ENCODE measurements at places on chromosomes 6 and 20.
A peak's percentile ranks its signal among the peaks of the same experiment; 100 is the strongest.

- DNase-seq = no peak
Measured at GRCh38 chr6:129297592-129297991, 412.4 kb downstream of the ARHGAP18 start.

DNA sequence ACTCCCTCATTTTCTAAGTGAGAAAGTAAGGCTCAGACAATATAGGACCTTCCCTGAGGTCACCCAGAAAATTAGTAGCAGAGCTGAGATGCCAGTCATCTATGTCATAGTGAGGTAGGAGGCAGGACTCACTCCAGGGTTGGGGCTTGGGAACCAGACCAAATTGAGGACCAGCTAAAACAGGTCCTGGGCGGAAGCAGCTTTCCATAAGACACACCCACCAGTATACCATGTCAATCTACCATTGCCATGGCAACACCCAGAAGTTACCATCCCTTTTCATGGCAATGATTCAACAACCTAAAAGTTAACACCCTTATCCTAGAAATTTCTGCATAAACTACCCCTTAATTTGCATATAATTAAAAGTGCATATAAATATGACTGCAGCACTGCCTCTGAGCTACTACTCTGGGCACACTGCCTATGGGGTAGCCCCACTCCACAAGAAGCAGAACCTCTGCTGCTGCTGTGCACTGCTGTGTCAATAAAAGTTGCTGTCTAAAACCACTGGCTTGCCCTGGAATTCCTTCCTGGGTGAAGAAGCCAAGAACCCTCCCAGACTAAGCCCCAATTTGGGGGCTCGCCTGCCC, 30.3 kb upstream of the OCSTAMP start:
- no peak for DNase-seq

DNA sequence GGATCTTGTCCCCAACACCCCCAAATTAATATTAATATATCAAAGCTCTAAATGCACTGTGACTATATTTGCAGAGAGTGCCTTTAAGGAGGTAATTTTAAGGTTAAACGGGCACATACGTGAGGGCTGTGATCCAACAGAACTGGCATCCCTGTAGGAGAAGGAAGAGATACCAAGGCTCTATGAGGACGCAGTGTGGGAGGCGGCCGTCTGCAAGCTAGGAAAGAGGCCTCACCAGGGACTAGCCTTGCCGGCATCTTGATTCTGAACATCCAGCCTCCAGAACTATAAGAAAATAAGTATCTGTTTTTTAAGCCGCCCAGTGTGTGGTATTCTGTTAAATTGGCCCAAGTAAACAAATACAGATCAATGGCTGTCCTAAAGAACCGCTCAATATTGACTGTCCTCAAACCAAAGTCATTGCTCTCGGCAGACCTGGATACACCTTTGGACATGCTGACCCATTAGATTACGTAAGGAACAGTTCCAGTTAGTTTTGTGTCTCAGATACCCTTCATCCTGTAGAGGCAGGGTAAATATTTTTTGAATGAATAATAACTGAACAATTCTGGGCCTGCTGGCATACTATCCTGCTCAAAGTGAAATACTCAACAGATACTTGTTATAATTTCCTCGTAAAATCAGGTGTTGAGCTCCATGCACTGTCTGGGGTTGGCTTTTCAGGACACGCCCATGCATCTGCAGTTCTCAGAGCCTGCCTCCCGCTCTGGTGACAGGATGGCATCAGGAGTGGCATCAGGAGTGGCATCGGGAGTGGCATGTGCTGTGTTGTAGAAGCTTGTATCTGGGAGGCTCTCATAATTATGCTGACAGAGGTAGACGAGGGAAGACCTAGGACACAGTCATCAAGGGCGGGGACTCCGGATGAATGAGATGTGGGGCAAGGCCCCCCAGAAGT, 6.3 kb downstream of the PRR18 start:
- no peak for DNase-seq

- DNase-seq = no peak
Measured at GRCh38 chr6:998551-998950, 305.6 kb upstream of the EXOC2 start.

GRCh38 chr6:152572338-152573088, 64.6 kb downstream of the SYNE1 start:
- no peak for DNase-seq

DNA sequence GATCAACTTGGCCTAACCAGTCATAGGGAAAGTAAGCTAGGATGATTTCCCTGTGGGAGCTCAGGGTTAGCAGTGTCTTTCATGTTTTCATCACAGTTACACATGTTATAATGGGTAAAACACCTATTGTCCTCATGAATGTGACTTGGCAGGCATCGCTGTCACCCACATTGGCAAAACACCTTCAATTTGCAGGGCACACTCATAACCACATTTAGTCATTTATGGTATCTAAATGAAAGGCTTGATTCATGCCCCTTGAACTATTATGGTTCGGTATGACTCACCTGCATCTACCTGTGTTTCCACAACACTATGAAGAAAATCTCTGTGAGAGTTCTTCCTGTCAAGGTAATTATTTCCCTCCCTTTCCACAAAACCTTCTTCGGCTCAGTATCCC, 49.2 kb downstream of the FRK start:
- DNase-seq = no peak

DNA sequence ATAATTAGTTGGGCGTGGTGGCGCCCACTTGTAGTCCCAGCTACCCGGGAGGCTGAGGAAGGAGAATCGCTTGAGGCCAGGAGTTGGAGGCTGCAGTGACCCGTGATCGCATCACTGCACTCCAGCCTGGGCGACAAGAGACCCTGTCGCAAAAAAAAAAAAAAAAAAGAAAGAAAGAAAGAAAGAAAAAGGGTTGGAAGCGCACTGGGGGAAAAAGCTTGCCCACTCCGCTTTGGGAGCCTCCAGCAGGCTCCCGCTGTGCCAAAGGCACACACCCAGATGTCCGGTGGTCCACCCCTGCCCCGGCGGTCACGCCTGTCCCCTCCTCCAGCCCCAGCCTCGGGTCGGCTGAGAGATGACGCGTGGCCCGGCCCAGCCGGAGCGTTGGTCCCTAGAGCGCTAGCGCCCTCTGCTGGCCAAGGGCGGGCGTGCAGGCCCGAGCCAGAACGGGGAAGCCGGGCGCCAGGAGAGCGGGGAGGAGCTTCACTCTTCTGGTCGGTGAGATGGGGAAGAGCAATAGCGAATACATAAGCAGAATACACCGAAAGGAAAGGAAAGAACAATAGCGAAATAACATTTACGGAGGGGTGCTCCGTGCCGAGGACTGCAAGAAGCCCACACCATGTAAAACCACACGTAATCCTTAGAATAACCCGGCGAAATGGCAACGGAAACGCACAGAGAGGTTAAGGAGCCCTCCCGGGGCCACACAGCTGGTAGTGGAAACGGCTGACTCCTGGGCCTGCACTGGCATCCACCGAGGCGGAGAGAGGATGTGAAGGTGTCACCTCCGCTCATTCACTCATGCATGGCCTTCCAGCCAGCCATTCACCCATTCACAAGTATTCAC, 41.7 kb downstream of the UBE2V1 start:
- peak; percentile 73 for DNase-seq

DNA sequence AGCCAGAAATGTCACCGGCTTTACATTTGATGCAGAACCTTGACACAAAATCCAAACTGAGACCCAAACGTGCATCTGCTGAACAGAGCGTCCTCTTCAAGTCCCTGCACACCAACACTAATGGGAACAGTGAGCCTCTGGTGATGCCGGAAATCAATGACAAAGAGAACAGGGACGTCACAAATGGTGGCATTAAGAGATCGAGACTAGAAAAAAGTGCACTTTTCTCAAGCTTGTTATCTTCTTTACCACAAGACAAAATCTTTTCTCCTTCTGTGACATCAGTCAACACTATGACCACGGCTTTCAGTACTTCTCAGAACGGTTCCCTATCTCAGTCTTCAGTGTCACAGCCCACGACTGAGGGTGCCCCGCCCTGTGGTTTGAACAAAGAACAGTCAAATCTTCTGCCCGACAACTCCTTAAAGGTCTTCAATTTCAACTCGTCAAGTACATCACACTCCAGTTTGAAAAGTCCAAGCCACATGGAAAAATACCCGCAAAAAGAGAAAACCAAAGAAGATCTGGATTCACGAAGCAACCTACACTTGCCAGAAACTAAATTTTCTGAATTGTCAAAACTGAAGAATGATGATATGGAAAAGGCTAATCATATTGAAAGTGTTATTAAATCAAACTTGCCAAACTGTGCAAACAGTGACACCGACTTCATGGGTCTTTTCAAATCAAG, 108.4 kb downstream of the RTN4IP1 start:
- DNase-seq = no peak

DNA sequence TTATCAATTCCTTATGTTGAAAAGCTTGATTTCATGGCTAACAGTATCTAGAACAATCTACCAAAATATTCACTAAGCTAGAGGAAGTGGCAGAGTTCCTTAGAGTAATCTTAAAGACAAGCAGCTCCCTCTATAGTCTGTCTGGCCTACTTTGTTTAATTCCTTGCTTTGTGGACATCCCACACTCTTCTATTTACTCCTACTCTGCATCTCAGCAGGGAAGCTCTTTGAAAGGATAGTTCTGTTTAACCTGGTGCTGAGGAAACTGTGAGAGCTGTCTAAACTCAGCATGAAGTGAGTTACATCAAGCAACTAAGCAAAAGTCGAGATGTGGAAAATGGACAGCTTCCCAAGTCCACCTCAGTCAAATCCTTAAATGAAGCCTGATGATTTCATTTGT, 4.3 kb downstream of the REV3L start:
- no peak for DNase-seq

DNA sequence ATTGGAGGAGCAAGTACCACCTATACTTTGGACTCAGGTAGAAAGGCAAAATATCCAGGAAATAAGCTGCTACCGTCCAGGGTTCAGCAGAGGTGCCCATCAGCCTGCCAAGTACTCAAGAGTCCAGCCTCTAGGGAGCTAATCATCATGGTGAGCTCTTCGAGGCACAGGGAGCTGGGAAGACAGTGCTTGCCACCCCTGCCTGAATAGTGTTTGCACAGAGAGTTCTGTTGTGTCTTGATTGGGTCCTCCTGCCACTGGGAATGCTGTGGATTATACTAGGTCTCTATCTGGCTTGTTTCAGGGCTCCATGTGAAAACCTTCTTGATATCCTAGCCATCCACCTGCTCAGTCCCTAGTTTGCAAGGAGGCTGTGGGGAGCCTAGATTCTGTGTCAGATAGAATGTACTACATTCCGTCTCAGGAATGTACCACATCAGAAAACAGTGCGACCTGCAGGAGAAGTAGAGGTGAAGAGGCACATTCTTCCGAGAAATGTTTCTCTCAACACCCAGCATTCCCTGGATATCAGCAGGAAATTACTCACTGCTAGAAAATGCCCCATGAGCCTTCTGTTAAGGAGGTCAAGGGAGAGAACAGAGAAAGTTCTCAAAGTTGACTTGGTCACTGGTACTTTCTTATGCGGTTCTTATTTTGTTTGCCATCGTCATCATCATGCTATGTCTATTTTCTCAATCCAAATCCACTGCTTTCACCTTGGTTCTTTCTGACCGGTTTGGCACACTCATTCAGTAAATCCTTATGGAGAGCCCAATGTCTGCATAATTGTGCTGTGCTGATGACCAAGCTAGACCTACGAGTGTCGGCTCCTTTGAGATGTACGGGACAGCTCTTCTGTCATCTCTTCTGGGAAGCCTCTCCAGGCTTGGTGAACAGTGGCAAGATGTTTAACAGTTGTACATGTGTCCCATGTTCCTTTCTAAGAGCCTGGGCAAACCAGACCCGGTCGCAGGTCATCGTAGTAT, 30.7 kb downstream of the PTPN1 start:
- no peak for DNase-seq

GRCh38 chr20:58228484-58229197, at the start of gene ANKRD60:
Gene ANKRD60, minus strand, starts transcription at chr20:58228653. Its CDS starts 0 bp downstream, at chr20:58228653.
- peak; percentile 69 for DNase-seq

- no peak for DNase-seq
Measured at GRCh38 chr20:20223981-20224380, 143.9 kb upstream of the INSM1 start.

DNA sequence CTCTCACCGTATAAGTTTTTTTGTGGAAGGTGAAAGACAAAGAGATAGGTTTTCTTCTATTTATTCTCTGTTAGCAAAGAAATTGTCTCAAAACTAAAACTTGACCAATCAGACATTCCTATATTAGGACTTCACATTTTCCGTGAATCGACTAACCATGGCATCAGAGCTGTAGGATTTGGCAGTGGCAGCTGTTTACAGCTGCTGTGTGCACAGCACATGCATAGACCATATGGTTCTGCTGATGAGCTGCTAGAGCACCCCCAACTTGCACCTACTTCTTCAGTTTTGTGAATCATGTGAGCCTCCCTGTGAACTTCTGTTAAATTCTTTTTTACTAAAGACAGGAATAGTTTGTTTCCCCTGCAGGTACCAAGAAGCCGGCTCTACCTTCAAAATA, 157.9 kb downstream of the RFX6 start:
- no peak for DNase-seq

GRCh38 chr6:11854408-11855165, 76.0 kb upstream of the ADTRP start:
- DNase-seq = no peak

DNA sequence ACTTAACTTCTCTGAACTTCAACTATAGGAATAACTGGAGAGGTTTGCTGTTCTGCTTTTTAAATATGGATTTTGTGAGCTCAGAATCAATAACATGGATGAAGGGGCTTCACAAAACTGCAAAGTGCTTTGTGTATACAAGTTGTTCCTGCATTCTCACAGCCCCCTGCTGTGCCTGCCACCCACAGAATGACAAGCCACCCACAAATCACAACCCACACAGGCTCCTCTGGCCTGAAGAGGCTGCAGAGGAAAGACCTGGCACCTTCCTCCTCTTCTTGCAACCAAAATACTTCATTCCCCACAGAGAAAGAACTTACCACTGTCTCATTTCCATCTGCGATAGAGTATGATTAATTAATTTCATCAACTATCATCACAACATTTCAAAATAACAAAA, 106.7 kb upstream of the NHSL1 start:
- DNase-seq = no peak

DNA sequence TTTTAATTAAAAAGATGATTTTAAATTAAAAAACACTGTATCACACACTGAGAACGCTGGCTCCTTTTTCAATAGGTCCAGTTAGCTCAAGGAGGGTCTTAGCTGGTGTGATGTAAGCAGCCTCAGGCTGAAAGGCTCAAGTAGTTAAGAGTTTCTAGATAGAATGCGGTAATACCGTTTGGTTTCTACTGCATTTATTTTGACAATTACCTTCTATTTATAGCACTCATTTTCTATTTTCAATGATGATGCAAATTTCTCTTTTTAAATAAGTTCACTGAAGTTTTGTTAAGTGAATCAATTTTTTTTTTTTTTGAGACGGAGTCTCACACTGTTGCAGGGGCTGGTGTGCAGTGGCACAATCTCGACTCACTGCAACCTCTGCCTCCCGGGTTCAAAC, 87.1 kb downstream of the PREX1 start:
- no peak for DNase-seq

DNA sequence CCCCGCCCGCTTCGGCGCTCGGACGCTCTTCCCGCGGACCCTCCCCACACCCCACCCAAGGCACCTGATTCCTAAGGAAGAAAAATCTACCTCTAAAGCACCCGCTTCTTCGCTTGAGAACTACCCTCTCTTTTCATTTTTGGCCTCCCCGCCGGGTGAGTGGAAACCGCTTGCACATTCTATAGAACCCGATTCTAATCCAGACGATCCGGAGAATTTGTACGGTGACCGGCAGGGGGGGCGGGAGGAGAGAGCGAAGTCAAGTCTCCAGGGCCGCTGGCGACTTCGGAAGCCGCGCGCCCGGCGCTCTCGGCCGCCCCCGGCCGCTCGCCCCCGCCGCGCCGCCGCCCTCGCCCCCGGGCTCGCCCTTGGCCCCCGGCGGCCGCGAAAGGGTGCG, at the start of gene RBM24:
TSS of gene RBM24 (plus strand) at position 262 of the 397 bp plus-strand sequence. CDS start 221 bp downstream, outside the sequence.
- DNase-seq = no peak

All from NCI-H1436 (cell line).